ENCODE measurements at places on chromosomes 12 and 14. TPM values are rescaled to one million over a fixed set of nuclear protein-coding genes. Genes with fewer than 3 reads are reported as not detected.

The A2ML1 gene
- polyA plus RNA-seq: 0.78 TPM

The FOXG1 gene
- polyA plus RNA-seq: 0.03 TPM

The SOAT2 gene
- polyA plus RNA-seq: 1.6 TPM

The AQP6 gene
- 21.1 TPM for polyA plus RNA-seq

GRCh38 chr14:93792391-93792790 is 4.1 kb upstream of the PRIMA1 start:
- DNase-seq: no peak

GRCh38 chr14:89794096-89794495 is 160.4 kb downstream of the EFCAB11 start:
- DNase-seq: no peak

DNA sequence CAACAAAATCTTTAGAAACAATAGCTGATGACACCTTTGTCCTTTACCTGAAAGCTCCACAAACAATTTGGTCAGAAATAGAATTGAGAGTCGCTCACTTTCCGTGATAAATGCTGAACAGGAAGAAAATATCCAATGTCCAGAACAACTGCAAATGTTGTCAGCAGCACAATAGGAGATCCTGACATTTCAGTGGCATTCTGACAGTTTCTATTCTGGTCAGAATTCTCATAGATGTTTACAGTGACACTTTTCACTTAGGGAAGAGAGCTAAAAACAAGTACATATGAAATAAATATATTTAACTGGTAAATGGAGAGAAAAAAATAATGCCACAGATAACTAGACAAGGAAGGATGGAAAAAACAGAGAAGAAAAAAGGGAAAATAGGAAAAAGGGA is 39.1 kb downstream of the MAGOHB start:
- no peak for DNase-seq

DNA sequence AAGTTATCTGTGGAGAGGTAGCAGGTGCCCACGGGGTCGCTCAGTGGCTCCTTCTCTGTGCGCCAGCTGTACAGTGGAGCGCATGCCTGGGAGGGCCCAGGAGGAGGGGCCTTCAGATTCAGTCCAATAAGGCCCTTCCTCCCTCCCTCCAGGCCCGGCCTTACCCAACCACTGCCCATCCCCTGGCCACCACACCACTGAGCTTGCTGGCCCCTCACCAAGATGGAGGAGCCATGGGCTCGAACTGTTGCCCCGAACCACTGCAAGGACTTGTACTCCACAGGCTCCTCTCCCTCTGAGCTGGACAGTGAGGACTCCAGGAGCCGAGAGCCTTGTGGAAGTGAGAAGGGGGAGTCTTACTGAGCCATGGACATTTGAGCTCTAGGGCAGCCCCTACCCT is 9.8 kb downstream of the ITGA5 start:
- DNase-seq: no peak

GRCh38 chr12:116532428-116532827 is 26.8 kb upstream of the MAP1LC3B2 start:
- DNase-seq: no peak

Data from left kidney (tissue), 8 donors.